Small intestine (tissue), 16 donors: ENCODE measurements at places on chromosomes 2 and 18.

- no peak for DNase-seq
Observed at GRCh38 chr2:168521053-168521741, 65.1 kb downstream of the CERS6 start.

DNA sequence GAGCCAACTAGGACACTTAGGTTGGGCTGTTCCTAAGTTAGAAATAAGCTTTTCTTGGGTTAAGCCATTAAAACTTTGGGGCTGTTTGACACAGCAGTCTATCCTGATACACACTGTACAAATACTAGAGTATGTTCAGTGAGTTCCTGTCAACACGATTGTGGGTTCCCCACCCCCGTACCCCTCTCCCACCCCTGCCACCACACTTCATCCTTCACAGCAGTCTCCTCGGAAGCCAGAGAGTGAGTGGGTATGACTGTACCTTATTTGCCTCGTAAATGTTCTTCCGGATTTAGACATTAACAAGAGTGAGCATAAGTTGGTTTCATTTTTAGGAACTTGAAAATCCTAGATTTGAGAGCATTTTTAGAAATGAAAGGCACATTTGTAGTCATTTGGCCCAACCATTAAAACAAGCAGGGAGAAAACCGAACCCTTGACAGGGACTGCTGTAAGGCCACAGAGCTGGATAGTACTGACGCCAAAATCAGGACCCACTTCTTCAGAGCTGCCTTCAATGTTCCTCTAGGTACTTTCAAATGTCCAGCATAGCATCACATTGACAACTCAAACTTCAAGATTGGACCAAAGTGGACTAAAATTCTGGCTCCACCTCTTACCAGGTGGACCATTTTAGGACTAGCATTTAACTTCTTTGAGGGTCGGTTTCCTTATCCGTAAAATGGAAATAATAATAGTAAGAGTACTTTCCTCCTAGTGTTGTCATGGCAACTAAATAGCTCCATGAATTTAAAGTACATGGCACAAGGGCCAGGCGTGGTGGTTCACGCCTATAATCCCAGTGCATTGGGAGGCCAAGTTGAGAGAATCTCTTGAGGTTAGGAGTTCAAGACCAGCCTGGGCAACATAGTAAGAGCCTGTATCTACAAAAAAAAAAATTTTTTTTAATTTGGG lies 166.3 kb upstream of the SERTAD2 start:
- DNase-seq: no peak

GRCh38 chr18:76451396-76452331 lies 43.4 kb downstream of the ZNF516 start:
- DNase-seq: peak; percentile 8

GRCh38 chr2:217101972-217102371 lies 242.1 kb upstream of the TNP1 start:
- DNase-seq: no peak

DNA sequence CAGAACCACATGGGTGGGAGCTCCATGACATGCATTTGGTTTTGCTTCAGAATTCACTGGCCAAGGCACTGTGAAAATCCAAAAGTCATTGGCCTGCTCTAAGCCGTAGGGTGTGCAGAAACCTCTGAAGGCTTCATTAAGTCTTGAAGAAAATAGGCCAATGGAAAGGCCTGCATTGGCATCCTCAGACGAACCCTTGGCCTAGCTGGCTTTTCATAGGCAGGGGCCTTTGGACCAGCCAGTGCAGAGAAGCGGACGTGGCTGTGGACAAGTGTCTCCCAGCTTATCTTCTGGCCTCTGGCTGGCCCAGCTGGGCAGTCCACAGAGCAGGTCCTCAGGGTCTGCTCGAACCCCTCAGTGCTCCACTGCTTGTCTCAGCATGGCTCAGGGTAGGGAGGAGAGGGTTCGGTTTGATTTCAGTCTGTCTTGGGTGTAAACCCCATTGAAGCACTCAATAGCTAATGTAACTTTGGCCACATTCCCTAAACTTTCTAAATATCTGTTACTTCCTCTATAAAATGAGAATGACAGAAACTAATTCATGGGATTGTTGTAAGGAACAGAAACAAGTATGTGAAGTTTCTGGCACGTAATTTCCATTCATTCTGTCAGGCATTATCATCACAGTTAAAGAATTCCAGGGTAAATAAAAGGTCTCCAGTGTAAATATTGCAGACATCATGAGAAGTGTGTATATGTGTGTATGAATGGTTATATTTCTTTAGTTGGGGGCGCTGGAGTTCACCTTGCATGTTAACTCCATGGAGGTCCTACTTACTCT lies 125.5 kb downstream of the TFCP2L1 start:
- DNase-seq: no peak

GRCh38 chr2:196941398-196942078 lies 15.0 kb upstream of the PGAP1 start:
- DNase-seq: no peak

DNA sequence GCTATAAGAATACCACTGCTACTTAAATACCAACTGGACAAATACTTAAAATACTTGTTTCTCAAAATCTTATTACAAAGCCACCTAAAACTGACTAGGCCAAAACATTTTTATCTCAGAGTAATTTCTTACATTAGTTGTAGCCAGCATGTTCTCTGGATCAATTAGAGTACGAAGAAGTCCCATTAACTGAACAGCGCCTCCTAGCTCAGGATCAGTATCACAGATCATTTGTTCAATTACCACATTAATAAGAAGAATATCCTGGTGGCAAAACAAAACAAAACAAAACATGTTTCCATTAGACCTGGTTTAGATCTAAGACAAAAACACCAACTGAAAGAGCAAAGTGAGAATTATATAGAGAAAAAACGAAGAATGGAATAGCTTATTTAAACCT lies 36.0 kb downstream of the PPP4R3B start:
- no peak for DNase-seq

- DNase-seq: no peak
Observed at GRCh38 chr2:172986040-172986439, 89.6 kb upstream of the MAP3K20 start.

- no peak for DNase-seq
Observed at GRCh38 chr2:146189541-146189940, 1655.3 kb upstream of the ACVR2A start.

DNA sequence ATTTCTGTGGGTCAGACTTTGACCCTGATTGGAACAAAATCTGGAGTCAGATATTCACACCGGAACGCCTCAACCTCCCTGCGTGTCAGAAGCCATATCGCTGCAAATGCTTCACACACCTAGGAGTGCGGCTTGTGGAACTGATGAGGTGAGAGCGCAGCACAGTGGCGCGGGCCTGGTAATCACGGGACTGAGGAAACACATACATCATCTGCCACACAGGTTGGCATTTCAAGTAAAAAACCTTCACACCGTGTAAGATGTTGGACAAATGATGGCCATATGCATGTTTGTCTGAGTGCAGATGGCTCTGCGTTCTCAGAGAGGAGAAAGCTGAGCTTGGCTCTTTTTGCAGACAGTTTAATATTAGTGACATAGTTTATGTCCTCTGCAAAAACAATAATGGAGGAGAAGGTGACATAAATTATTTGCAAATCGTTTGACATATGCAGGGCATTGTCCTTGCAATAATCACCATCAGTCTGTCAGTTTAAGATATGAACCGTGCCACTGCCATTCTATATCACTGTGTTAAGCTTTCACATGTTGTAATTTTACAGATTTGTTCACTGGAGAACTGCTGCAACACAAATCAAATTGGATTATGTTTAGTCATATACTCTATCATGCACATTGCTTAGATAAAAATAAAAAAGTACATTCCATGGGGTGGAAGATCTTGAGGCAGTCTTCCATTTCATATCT lies 101.4 kb downstream of the MTX2 start:
- no peak for DNase-seq

DNA sequence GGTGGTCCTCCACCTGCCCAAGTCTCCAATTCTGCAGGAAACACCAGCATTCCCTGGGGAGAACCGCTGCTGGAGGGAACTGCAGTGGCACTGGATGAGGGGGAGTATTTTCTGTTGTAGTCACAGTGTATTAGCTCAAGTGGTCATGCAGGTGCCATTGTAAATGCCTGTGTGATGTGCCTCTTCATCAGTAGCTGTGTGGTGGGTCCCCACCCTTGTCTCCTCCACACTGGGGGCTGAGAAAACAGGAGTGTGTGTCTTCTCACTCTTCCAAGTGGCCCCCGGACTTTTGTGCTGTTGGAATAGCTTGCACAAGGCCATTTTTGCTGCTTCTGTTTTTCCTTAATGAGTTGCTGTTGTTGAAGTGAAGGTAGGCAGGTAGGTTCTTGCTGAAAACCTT lies 8.7 kb downstream of the NCK2 start:
- no peak for DNase-seq

- no peak for DNase-seq
Observed at GRCh38 chr2:146271131-146271831, 1573.5 kb upstream of the ACVR2A start.

DNA sequence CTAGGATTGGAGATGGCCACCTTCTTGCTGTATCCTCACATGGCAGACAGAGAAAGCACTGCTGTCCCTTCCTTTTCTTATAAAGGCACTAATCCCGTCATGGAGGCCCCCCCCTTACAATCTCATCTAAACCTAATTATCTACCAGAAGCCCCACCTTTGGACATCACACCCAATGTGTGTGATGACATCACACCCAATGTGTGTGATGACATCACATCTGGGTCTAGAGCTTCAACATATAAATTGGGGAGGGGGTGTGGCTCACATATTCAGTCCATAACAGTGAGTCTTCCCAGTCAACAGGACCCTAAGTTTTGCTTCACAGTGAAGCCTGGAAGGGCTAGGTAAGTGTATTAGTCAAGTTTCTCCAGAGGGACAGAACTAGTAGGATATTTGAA lies 213.1 kb downstream of the NYAP2 start:
- DNase-seq: no peak

DNA sequence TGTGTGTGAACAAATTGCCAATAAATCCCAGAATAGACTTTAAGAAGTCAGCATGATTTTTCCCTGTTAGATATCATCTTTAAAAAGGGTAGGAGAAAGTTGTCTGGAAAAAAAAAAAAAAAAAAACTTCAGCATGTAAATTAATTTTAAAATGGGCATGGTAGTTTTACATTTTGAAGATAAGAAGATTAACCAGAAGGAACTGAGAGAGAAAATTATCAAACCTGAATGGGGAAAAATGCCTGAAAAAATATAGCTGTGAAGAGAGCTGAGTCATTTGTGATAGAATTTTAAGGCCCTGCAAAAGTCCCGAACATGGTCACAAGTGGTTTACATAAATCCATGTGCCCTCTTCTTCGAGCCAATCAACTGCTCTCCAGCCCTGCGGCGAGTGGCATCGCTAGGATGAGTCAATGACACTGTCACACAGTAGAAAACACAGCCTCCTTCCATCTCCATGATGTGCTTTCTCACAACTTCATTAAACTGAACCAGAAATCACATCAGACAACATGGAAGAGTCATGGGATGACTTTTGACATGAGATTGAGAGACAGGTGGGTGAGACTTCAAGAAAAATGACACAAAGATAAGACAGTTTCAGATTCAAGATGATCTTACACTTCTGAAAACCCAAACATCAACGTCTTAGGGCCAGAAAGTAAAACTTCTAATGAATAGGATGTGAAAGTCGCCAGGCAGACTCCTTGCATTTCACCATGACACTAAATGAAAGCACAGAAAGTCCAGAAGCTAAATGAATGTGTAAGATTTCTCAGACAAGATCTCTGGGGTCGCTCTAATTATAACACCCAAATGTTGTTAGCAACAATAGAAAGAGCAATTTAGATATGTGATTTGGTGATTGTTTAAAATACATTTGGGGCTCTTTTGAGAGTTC lies 273.0 kb upstream of the ID2 start:
- DNase-seq: no peak

DNA sequence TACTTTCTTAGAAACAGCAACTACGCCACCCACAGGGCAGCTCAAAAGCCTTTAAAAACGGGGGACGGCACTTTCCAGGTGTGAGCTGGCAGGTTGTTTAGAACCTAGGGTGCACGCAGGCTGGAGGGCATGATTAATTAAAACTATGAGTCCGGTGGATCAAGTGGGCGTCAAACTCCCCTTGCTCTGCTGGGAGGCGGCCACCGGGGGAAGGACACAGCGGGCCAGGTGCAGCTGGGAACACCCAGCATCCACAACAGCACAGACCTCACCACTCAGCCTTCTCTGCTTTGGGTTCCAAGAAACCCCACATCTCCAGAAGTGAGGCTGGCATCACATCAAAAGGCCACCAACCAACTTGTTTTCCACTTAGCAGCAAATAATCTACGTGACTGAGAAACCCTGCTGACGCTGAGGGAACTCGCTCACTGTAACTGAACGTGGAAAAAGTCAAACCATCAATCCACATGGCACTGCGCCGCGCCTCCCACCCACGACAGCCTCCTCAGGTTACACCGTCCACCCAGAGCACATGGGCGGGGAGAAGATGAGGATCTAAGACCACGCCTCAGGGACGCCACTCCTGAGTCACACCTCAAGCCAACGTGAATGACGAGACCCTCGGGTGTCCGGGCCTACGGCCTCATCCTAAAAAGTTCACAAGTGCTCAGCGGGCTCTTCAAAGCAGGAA lies 118.2 kb downstream of the ZNF516 start:
- DNase-seq: no peak

- peak; percentile 55 for DNase-seq
Observed at GRCh38 chr18:26487437-26487836, 60.9 kb downstream of the KCTD1 start.

- DNase-seq: no peak
Observed at GRCh38 chr2:181041661-181042060, 61.3 kb downstream of the UBE2E3 start.

- no peak for DNase-seq
Observed at GRCh38 chr2:151056870-151057269, 204.8 kb downstream of the RBM43 start.

DNA sequence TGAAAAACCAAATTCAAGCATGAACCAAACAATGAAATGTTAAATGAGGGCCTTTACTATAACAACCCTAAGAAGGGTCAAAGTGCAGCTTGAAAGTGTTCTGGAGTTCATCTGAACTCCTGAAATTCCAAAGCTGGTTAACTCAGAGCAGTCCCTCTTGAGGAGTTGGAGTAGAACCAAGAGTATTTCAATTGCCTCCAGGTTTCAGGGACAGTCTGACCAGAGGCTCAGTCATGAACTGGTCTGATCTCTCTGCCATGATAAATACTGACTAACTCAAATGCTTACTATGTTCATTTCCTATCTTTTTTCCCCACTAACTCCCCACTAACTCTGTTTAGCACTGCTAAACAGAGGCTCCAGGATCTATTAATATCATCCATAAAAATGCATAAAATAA lies 2.7 kb downstream of the STARD7 start:
- DNase-seq: peak; percentile 61

- no peak for DNase-seq
Observed at GRCh38 chr2:20176760-20177159, 48.2 kb downstream of the SDC1 start.

- DNase-seq: no peak
Observed at GRCh38 chr2:85549826-85550225, 10.9 kb downstream of the MAT2A start.

- DNase-seq: no peak
Observed at GRCh38 chr2:84674586-84674985, 158.3 kb downstream of the DNAH6 start.

DNA sequence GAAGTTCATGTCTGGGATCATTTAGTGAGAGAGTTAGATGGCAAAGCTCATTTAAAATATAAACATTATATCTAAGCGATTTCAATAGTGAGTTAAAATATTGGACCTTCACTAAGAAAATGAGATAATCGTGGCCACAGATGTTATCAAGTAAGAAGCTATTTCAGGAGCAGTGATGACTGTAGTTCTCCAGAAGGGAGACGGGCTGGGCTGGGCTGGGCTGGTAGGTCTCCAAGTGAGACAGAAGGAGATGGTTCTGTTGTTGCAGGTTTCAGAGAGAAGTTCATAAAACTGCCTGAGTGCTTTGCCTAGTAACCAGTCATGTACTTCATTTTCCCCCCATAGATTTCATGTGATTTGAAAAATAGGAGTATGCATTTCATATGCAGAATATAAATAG lies 130.1 kb upstream of the DAPL1 start:
- no peak for DNase-seq

- DNase-seq: no peak
Observed at GRCh38 chr2:129730979-129731378, 248.5 kb upstream of the RAB6C start.
